Cardiac septum (tissue), 1 donor: ENCODE measurements at places on chromosomes 4 and X. TPM values are rescaled to one million over a fixed set of nuclear protein-coding genes. Genes with fewer than 3 reads are reported as not detected.

GRCh38 chr4:65007841-65008439 is 598.7 kb upstream of the TECRL start:
- DNase-seq, result no peak

DNA sequence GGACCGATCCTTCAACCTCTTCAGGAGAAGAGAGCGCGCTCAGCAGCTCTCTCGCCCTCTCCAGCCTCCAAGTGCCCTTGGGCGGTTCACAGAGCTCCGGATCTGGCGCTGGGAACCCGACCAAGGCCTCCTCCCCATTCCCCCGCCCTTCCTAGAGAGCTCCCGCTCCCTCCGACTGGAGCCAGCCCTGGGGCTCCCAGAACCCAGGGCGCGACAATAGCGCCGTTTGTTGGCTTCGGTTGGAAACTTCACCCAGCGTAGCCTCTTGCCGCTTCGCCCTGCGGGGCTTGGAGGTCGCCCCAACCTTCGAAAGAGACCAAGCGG is 3.1 kb upstream of the SOX3 start:
- DNase-seq, result no peak

DNA sequence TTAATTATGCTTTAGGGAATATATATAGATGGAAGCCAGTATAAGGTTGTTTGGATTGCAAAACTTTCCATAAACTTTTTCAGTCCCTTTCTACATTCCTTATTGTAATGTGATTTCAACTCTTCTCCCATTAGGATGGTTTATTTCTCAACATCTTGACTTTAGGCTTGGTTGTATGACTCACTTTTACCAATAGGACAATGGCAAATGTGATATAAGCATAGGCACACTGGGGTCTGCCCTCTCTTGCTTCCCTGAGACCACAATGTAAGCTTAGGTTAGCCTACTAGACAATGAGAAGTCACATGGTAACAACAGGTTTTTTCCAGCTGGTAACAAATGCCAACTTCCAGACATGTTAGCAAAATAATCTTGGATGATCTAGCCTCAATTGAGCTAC is 163.3 kb upstream of the RBPJ start:
- DNase-seq, result no peak

DNA sequence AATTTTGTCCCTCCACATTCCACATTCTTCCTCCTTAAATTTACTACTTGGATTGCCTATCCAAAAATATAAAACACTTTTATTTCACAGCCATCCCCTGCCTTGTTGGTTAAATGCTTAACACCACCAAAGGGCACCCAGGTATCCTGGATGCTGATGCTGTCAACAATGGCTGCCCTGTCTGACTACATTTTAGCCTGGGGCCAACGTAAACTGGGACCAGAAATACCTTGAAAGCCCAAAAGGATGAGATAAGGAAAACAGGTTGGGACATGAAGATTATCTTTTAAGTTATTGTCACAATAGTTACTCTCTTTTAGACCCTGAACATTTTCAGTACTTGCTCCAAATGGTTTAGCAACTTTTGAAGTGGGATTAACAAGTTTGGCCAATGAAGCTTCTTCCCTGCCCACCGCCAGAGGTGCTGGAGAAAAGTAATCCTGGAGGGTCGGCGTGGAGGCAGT is 775 bp upstream of the YIPF6 start:
- no peak for DNase-seq

- DNase-seq, result no peak
Observed at GRCh38 chr4:79585834-79586233, 177.8 kb upstream of the GK2 start.

GRCh38 chr4:23945451-23946017 is 55.7 kb upstream of the PPARGC1A start:
- DNase-seq, result no peak

- DNase-seq, result no peak
Observed at GRCh38 chr4:38710053-38710452, 46.1 kb downstream of the KLF3 start.

DNA sequence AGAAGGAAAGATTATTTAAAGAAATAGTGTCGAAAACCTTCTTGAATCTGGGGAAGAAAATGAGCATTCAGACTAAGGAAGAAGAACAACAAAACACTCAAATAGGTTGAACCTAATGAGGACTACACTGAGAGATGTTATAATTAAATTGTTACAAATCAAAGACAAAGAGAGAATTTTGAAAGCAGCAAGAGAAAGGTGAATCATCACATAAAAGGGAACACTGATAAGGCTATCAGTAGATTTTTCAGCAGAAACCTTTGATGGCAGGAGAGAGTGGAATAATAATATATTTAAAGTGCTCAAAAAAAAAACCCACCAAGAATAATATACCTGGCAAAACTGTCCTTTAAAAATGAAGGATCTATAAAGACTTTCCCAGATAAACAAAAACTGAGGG is 114.9 kb downstream of the AREG start:
- DNase-seq, result no peak

DNA sequence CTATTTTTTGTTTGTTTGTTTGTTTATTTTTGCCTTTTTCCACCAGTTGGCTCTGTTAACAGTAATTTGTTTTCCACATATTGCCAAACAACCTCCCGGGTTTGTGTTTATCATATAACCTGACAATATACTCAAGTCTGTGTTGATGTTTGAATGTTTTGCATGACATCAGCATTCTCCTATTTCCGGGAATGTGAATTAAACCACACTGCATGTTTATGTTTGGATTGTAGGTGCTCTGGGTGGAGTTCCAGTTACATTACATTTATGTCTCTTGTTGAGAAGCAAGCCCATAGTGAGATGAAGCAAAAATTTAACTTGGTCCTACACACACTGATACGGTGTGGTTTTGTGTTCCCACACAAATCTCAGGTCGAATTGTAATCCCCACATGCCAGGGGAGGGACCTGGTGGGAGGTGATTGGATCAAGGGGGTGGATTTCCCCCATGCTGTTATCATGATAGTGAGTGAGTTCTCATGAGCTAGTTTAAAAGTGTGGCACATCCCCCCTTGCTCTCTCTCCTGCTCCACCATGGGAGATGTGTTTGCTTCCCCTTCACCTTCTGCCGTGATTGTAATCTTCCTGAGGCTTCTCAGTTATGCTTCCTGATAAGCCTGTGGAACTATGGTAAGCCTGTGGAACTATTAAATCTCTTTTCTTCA is 54.4 kb upstream of the CLNK start:
- no peak for DNase-seq

DNA sequence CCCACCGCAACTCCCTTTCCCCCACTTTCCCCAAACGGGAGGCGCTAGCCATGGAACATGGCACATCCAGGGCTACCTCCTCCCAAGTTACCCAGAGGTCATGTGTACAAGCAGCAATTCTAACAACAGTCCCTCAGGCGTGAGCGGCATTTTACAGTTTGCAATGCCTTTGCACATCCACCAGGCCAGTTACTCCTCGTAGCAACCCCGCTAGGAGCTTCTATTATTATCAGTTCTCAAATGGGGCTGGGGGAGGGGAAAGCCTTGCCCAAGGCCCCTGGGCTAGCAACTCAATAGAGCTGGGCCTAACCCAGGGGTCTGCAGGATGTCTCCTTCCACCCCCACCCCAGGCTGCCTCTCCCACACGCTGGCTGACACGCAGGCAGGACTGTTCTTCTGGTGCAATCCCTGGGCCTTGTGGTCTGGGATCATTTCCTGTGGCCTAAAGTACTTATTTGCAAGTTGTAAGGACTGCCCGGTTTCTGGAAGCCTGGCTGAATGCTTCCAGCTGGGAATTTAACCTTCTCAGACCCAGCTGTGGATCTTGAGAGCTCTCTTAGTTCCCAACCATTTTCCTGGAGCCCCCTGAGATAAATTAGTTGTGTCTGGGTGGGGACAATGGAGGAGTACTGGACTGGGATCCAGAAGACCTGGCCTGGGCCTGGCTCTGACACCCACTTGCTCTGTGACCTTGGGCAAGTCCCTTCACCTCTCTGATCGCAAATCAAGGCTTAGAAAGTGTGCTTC is 27.7 kb downstream of the PJA1 start:
- no peak for DNase-seq

The PAPSS1 gene
- total RNA-seq, result 13.8 TPM

The CYLC1 gene
- total RNA-seq, result not detected

The RTL3 gene
- total RNA-seq, result 0.24 TPM

The KCNIP4 gene
- not detected for total RNA-seq

The PNMA5 gene
- not detected for total RNA-seq

The RASGEF1B gene
- total RNA-seq, result 2.4 TPM

The NDUFC1 gene
- total RNA-seq, result 175 TPM
